ENCODE measurements at places on chromosomes 2 and 18. TPM values are rescaled to one million over a fixed set of nuclear protein-coding genes. Genes with fewer than 3 reads are reported as not detected.

DNA sequence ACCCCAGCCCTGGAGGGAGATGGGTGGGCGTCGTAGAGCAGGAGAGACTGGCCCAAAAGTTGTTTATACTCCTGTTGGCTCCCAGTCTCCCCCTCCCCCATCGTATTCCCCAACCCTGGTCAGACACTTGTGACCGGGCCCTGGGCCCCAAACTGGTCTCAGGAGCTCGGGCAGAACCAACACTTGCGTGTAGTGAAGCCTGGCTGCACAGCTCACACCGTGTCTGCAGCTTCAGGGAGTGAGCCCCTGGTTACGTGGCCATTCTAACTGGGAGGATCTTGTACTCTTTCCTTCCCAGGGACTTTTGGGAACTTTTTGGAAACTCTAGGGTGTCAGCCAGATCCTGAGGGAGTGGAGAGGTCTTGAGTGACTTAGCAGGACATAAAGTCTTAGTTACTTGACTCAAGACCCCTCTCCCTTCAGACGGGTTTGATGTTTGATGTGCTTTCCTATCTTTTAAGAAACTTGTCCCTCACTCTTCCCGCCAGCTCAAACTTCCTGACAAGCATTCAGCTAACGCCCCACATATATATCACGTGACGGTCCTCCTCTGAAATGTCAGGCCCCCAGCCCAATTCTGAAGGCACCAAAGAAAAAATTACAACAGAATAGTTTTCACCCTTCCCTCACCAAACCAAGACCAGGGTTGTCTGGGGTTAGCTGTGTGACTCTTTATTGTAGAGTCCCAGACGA, 2.3 kb downstream of the PKDCC start:
- DNase-seq = no peak

- peak; percentile 35 for DNase-seq
Observed at GRCh38 chr2:179422037-179422643, 157.5 kb upstream of the SESTD1 start.

The PLGLB1 gene
- 0.38 TPM for total RNA-seq

The SKOR2 gene
- not detected for total RNA-seq

The RUFY4 gene
- not detected for total RNA-seq

- DNase-seq = no peak
Observed at GRCh38 chr2:215532844-215533243, 97.0 kb upstream of the FN1 start.

The CTLA4 gene
- not detected for total RNA-seq

DNA sequence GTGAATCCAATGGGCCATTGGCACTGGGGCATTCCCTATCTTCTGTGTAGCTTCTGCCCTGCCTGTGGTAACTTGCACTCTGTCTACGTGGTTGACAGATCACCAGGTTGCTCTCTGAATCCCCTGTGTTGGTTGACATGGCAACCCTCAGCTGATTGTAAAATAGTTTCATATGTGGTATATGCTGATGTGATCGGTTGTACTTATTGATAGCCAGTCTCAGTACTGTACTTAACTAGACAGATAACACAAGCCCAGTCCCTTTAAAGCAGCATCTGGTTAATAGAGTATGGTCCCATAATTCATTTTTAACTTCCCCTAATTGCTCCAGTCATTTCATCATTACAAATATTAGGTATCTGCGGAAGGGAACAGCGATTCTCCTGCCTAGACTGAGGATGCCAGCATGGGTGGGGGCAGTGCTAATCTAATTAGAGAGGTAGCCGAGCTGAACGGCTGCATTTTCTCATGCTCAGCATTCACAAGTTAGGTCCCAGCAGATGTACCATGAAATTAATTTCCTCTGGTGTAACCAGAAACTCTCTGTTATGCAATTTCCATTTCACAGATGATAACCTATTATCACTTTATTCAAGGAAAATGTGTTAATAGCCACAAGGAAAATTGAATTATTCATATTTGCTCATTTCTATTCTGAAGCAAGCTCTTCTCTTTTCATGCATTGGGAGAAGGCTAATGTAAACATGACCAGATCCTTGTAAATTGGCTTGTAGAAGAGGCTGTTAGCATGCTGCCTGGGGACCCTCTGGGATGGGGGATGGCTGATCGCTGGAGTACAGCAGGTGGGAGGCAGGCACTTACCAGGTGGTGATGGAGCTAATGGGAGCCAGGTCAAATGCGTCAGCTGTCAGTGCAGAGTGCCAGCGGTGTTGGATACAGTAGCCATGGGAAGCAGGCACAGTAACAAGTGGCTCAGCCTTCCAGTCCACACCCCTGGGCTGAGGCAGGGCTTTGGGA, 608.3 kb downstream of the GALR1 start:
- DNase-seq = no peak

DNA sequence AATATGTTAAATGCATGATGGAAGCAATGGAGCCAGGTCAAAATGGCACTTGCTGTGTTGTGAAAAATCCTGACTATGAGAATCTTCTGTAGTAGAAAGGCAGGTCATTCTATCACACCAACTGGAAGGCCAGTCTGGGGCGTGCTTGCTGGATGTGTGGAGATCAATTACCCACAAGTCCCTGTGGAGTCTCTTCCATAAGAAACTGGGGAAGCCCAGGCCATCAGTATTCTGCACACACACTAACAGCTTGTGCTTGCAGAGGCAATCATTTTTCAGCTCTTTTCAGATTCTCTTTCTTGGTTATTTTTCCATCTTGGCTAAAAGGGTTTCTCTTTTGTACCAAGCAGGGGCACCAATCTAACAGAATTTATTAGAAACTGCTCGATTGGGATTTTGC, 190.8 kb downstream of the SLC8A1 start:
- DNase-seq = no peak

DNA sequence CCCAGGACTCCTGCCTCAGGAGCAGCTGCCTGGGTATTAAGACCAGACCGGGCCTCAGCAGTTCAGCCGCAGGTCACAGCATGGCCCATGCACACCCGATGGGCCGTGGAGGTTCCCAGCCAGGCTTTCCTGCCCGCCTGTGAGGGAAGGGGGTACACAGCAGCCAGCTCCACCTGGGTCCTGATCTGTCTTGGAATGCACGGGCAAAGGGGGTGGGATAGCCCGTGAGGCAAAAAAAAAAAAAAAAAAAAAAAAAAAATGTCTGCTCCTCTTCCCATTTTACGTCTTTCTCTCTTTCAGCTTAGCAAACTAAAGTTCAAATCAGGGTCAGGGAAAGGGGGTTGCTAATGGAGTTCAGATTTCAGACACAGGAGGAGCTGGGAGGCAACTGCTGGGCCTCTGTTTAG, 385.2 kb downstream of the TNS1 start:
- DNase-seq = no peak

The NEU2 gene
- total RNA-seq = not detected

The CD207 gene
- not detected for total RNA-seq

DNA sequence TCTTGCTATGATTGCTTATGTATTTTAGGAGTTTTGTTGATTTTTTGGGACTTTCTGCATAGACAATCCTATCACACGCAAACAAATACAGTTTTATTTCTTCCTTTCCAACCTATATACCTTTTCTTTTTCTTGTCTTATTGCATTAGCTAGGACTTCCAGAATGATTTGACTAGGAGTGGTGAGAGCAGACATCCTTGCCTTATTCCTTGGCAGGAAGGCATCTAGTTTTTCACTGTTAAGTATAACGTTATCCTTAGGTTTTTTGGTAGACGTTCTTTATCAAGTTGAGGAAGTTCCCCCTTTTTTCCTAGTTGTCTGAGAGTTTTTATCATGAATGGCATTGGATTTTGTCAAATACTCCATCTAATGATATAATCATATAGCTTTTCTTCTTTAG, 25.8 kb downstream of the EHBP1 start:
- no peak for DNase-seq

GRCh38 chr18:74517236-74517630, 17.1 kb upstream of the CNDP1 start:
- no peak for DNase-seq

- no peak for DNase-seq
Observed at GRCh38 chr2:72233211-72233610, 85.5 kb upstream of the CYP26B1 start.

- DNase-seq = no peak
Observed at GRCh38 chr2:60306267-60306861, 247.1 kb downstream of the BCL11A start.

GRCh38 chr2:135473567-135473966, 57.5 kb downstream of the ZRANB3 start:
- no peak for DNase-seq

GRCh38 chr18:48408727-48409590, at the start of gene ZBTB7C:
Gene ZBTB7C (minus strand): TSS chr18:48409383.
- no peak for DNase-seq

DNA sequence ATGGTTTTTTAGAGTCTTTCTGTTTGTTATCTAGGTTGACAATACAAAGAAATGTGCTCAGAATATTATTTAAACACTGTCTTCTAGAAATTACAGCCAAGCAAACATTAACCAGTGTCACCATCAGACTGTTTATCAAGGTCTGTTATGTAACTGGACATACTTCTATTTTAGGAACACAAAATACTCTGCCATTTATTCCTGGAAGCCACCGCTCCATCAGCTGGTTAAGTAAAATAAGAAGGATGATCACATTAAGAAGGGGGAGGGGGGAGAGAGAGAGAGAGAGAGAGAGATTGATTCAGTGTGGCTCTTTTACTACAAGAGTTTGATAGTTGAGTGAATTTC, 47.9 kb downstream of the MBP start:
- no peak for DNase-seq

The PPP1R1C gene
- total RNA-seq = 2.1 TPM

DNA sequence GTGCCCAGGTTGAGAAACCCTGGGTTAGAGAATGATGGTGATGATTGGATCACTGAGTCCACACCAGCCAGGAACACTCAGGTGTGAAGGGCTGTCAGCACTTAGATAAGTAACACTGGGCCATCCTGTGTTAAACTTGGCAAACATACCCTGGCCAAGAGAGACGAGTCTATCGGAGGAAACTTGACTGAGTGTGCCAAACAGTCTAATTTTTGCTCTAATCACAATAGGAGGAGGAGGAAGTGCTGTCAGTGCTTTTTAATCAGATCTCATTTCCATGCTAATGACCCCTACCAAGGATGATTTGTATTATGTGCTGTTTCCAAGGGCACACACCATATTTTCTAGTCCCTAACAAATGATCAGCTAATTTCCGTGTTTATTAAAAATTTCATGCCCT, 63.8 kb upstream of the SEC11C start:
- no peak for DNase-seq

- DNase-seq = no peak
Observed at GRCh38 chr2:102420290-102420689, 2.7 kb upstream of the IL18RAP start.

GRCh38 chr2:147520817-147521216, 324.0 kb upstream of the ACVR2A start:
- DNase-seq = no peak

The ARHGAP25 gene
- total RNA-seq = 0.08 TPM

DNA sequence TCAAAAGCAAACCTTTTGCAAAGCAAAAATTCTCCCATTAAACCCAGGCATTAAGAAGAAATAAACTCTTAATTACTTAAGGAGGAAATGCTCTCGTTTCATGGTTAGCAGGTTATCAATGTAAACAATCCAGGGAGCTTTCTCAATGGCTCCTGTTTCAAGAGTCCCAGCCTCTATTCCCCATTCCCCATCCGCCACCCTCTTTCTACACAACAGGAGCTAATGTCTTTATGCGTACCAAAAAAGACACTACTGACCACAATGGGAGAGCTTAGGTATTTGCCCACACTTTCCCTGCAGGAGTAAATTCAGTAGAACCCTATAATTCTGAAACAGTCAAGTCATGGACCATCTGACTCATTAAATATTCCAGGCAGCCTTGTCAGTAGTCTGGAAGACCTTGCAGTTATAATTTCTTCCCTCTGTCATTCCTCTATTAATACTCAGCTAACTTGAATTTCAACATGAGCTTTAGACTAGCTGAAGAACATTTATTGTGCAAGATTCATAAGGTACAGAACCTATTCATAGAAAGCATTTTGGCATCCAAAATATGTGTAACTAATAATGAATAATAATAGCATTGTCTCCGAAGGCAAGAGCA, 48.6 kb downstream of the SLC8A1 start:
- DNase-seq = no peak

DNA sequence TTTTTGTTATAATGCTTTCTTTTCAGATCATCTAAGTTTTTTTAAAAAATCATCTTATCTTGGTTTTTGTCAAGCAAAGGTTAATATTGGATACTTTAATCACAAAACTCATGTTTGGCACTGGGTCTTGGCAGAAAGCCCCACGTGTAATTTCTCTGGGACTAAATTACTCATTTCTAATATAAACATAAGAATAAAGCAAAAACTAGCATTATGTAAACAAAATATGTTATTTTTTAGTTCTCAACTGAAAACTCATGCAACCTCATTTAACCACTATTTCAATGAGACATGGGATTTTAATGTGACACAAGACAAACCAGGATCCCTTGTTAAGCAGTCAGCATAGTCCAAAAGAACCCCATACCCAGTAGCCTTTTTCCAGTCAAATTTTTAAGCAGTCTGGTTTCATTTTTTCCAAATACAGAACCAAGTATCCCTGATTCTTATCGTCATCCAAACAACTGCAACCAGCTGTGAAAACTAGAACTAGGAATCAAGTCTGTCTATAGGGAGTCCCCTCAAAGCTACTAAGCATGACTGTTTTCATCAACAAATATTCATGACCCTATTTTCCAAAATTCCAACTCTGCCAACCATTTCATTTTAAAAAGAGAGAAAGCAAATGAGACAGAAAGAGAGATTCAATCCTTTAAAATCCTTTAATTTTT, 27.1 kb downstream of the PID1 start:
- no peak for DNase-seq

- DNase-seq = no peak
Observed at GRCh38 chr2:138293549-138293948, 208.0 kb upstream of the SPOPL start.

GRCh38 chr2:17166506-17166905, 351.7 kb downstream of the RAD51AP2 start:
- peak; percentile 32 for DNase-seq

The ERICH2 gene
- 0.89 TPM for total RNA-seq

The ABCB11 gene
- total RNA-seq = not detected

DNA sequence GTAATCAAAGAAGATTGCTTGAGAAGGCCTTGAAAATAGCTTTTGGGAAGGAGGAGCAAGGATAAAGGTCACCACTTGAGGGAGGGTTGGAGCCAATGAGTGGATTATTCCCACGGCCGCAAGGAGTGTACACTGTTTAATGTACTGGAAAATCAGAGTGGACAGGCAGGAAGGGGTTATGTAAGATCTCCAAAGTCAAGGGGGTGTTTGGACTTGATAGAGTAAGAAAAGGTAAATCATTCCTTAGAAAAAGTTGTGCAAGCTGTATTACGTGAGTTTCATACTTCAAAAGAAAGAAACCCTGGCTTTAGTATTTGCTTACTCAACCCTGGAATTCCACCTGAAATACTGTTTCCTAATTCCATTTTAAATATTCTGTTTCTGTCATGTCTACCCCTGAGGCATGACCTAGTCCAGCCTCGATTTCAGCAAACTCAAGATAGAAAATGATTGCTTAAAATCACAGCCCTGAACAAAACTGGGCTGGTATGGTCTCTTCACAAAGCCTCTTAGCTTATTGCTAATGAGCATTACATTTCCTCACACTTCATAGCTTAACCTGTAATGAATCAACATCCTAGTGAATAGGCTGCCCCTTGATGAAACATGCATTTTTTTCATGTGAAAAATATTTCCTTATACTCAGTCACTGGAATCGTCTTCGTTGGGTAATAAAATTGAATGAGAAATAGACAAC, 1.1 kb downstream of the MREG start:
- DNase-seq = peak; percentile 81

Data from kidney epithelial cell (primary cell).